ENCODE measurements at places on chromosomes 5 and 9. TPM values are rescaled to one million over a fixed set of nuclear protein-coding genes. Genes with fewer than 3 reads are reported as not detected.

CAVIN4 gene
- 0.23 TPM for total RNA-seq

SPATA31C1 gene
- total RNA-seq: not detected

PCDHB4 gene
- total RNA-seq: not detected

ANKRD33B gene
- total RNA-seq: 31.5 TPM

MORN5 gene
- not detected for total RNA-seq
